ENCODE measurements at places on chromosomes 3 and 15. TPM values are rescaled to one million over a fixed set of nuclear protein-coding genes. Genes with fewer than 3 reads are reported as not detected.
A peak's percentile ranks its signal among the peaks of the same experiment; 100 is the strongest.

GRCh38 chr3:123301331-123302184 is 99.8 kb downstream of the SEC22A start:
- DNase-seq: no peak

- peak; percentile 62 for DNase-seq
Measured at GRCh38 chr3:119352034-119352609, 57.9 kb downstream of the ARHGAP31 start.

The SLC2A2 gene
- total RNA-seq: not detected

GRCh38 chr3:197216914-197217313 is 81.5 kb downstream of the DLG1 start:
- no peak for DNase-seq

The PP2D1 gene
- not detected for total RNA-seq

The ZNF662 gene
- total RNA-seq: 2.7 TPM

DNA sequence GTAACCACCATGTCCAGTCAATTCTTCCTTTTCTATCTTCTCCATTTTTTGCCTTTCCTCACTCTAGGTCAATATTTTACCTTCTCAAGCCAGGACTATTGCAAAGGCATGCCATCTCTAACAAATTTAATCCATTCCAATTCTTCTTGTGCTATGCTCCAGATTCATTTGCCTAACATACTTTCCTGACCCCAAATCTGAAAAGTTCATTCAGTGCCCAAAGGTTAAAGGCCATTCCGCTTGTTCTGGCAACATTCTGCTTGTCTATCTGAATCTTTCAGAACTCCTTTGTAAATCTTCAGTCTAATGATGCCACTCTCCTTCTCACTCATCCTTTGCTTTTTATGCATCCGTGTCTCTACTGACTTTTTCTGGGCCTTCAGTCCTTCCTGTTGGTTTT is 15.6 kb downstream of the THAP10 start:
- no peak for DNase-seq

GRCh38 chr15:89646416-89647141 is 8.7 kb downstream of the KIF7 start:
- no peak for DNase-seq

DNA sequence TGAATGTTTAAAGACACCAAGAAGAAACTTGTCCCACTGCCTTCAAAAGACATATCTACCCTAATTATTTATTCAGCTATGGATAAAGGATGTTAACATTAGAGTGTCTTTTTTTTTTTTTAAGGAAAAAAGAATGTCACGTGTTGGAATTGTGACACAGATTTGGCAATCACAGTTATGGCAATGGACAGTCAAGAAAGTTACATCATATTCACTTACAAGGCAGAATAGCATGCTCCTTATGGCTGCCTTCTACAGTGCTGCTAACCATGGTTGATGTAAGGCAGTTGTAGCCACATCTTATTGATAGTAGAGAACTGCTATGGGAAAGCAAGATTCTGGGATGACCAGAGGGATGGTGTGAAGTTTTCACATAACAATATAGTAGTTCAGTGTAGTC is 128.8 kb upstream of the ZBTB20 start:
- DNase-seq: no peak

- DNase-seq: no peak
Measured at GRCh38 chr15:39296955-39297354, 283.9 kb upstream of the THBS1 start.

- no peak for DNase-seq
Measured at GRCh38 chr15:75631935-75632334, 6.4 kb upstream of the SNUPN start.

DNA sequence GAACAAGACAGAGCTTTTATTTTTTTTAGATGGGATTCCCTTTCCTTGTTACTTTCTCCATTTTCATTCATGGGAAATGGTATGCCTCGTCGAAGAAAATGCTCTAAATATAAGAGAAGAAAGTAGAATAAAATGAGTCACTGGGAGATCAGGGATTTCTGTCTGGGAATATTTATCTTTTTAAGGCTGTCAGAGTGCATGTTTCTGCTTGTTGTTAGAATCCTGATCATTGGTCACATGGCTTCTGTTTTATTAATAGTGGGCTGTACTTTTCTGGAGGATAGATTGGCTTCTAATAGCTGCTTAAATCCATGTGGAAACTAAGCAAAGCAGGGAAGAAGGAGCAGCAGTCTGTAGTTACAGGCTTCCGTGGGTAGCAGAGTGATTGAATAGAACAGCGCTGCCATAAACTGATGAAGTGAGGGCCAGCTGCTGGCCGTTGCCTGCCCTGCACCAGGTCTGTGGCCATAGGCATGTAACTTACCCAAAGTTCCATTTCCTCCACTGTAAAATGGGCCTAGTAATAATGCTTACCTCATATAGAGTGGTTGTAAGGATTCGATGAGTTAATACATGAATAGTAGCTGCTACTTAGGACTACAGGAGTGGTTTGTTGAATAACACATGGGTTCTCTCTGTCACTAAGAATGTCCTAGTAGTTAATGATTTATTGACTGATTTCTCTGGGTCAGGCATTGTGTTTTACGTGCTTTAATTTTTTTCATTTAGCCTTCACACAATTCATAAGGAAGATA is 289.9 kb downstream of the SATB1 start:
- DNase-seq: no peak

- no peak for DNase-seq
Measured at GRCh38 chr15:81880314-81880713, 165.5 kb downstream of the MEX3B start.

- no peak for DNase-seq
Measured at GRCh38 chr3:66803721-66804695, 194.1 kb upstream of the KBTBD8 start.

- DNase-seq: no peak
Measured at GRCh38 chr3:183526838-183527427, 28.6 kb downstream of the KLHL6 start.

DNA sequence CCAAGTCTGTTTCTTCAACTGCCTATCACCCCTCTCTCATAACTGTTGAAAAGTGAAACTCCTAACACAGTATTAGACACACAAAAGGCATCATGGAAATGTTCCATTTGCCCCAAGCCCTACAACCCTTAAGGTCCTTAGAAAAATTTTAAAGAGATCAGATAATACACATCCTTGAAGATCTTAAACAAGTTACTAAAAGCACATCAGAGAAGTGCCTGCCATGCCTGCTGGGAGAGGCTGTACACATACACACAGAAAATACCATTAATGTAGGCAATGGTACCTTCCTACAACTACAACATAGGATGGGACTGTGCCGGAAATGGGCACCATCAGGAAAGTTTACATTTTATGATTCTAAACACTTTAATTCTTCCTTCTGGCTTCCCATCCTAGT is 3.3 kb downstream of the ADAM10 start:
- no peak for DNase-seq

The ASB14 gene
- not detected for total RNA-seq

GRCh38 chr3:104214277-104214676 is 1152.4 kb upstream of the ALCAM start:
- no peak for DNase-seq

DNA sequence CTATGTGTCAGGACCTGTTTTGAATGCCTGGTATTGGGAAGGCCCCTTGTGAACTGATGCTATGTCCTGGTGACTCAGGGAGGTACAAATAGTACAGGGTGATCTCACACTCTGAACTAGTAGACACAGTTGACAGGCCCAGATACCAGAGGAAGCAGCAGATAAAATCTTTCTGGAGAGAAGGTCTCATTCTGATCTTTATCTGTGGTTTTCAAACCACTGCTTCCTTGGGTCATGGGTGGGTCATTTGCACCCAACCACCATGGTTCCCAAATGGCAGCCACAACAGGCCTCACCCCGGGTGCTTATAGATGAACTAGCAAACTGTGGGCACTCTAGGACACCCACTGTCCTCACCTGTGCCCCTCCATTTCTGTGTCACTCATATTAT is 43.4 kb downstream of the PXYLP1 start:
- DNase-seq: no peak

DNA sequence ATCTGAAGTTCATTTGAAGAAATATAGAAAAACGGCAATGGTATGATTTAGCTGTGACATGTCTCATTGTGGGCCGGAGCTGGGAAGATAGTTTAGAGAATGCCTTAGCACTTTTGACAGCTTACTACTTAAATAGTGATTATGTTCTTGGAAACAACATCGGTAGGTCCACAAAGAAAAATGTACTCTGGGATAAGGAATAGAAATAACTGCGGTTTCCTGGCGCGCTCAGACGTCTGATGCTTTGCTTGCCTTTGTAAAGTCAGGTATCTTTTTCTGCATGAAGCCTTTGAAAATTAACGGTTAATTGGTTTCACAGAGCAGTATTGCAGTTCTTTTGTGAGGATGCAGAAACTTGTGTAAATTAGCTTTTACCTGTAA is 1.4 kb downstream of the USP3 start:
- DNase-seq: no peak

DNA sequence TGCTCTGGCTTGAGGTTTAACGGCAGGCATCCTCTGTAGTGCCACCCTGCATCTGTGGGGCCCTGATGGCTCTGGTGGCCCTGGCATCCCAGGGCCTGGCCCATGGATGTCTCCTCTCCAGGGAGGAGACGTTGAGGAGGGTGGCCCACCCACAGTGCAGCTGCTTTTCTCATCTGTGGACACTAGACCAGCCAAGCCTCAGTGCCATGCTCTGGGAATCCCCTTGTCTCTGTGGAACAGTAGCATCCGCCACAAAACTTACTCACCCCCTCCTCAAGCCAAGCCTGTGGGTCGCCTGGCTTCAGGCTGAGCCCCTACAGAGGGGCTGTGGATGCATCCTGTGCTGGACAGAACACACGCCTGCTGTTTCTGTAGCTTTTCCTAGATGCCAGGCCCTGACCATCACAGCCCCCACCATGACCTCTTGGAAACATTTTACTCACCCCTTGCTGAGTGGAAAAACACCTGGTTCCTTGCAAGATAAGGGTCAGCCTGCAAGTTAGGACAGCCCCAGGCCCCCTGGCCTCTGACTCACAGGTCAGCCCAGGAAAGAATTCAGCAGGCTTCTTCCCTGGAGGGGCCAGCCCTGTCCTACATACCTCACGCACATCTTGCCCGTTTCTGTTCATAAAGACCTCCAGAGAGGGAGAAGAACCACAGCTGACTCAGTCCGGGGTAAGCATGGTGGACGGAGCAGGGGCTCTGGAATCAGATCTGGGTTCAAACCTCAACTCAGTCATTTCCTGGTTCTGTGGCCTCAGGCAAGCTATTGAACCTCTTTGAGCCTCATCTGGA is 19.0 kb downstream of the PAK6 start:
- no peak for DNase-seq

The ZBBX gene
- not detected for total RNA-seq

DNA sequence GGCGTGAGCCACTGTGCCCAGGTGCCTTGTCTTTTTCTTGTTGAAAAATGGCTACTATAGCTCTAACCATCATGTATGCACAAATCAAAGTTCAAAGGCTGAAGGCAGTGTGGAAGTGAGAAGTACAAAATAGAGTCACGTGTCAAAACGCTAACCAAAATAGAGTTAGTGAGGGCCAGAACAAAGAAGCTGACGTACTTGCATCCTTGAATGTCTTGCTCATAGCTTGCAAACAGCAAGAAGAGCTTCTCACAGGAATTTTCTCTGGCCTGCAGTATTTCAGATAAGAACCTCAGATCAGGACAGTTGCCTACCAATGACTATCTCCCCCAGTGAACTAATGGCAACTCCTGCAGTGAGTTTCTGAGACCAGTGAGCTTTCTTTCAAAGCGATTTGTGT is 713.5 kb downstream of the GRM7 start:
- DNase-seq: no peak

The ADAMTSL3 gene
- total RNA-seq: not detected
